ENCODE measurements at places on chromosomes 13 and 19. TPM values are rescaled to one million over a fixed set of nuclear protein-coding genes. Genes with fewer than 3 reads are reported as not detected.
A peak's percentile ranks its signal among the peaks of the same experiment; 100 is the strongest.

TSKS gene
- 0.10 TPM for polyA plus RNA-seq

FPR3 gene
- not detected for polyA plus RNA-seq

CABP5 gene
- polyA plus RNA-seq: not detected

HSPH1 gene
- 35.4 TPM for polyA plus RNA-seq

MBD3L2 gene
- polyA plus RNA-seq: not detected

DNA sequence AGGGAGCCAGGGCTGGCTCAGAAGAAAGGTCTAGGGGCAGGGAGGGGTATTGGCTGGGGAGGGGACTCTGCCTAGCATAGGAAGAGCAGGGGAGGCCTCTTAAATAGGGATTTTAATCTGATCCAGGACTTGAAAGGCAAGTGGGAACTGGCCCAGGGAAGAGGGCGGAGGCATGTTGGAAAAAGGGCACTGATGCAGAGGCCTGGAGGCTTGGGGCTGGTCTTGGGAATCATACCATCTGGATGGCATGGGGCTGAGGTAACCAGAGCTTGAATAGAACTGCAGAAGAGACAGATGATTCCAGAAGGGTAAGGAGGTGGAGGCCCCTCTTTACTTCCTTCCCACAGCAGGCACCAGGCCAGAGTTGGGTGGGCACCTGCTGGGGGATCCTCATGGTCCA lies 29.1 kb downstream of the CERS4 start:
- no peak for DNase-seq

DNA sequence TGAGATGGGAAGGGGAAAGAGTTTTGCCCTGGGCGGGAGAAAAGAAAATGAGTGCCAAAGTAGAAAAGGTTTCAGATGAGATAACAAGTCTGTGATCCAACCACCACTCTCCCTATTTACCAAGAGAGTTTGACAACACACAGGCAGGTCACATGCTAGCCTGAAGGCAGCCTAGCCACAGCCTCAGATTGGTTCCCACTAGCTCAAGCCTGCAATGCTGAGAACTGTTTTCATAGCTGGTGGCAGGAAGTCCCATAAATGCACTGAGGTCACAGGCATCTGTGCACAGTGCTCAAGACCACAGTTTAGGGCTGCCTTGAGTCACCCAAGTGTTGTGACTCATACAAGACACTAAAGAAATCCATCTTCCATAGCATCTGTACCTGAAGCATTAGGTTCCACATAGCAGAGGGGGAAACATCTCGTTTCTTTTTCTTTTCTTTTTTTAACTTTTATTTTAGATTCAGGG lies 18.5 kb upstream of the POP4 start:
- peak; percentile 38 for DNase-seq

- DNase-seq: peak; percentile 70
Measured at GRCh38 chr13:51501592-51502152, 48.8 kb upstream of the INTS6 start.
